ENCODE measurements at places on chromosomes 16 and 17. TPM values are rescaled to one million over a fixed set of nuclear protein-coding genes. Genes with fewer than 3 reads are reported as not detected.

- no peak for DNase-seq
Measured at GRCh38 chr16:72827866-72828265, 220.1 kb downstream of the ZFHX3 start.

- no peak for DNase-seq
Measured at GRCh38 chr16:4450430-4450829, 24.0 kb downstream of the NMRAL1 start.

GRCh38 chr16:27999687-28000086 lies 63.8 kb downstream of the GSG1L start:
- DNase-seq = no peak

- DNase-seq = no peak
Measured at GRCh38 chr16:15972046-15972868, 22.8 kb downstream of the ABCC1 start.

DNA sequence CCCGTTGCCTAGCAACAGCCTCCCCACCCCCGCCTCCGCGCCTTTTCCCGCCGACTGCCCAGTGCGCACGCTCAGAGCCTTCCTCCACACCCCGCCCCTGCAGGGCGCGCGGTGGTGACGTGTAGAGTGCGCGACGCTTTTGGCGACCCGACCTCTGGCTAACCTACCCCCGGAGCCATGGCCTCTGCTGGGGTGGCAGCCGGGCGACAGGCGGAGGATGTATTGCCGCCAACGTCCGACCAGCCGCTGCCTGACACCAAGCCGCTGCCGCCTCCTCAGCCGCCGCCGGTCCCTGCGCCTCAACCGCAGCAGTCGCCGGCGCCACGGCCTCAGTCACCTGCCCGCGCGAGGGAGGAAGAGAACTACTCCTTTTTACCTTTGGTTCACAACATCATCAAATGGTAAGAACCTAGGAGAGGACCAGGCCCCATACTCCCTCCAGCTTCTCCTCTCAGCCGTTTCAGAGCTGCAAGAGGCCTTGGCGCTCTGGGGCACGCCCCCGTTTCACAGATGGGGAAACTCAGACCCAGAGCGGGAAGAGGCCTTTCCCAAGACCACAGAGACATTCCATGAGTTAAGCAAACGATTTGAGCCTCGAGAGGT lies at the start of gene MED9:
Gene MED9, plus strand, starts transcription at position 136 of the 603 bp plus-strand sequence. Its CDS starts 42 bp downstream, at position 178.
- peak; percentile 94 for DNase-seq

GRCh38 chr17:8556074-8556473 lies 74.5 kb downstream of the MYH10 start:
- DNase-seq = no peak

GRCh38 chr17:10337976-10338375 lies 34.8 kb downstream of the MYH13 start:
- peak; percentile 49 for DNase-seq

GRCh38 chr17:80421381-80422090 lies 6.6 kb downstream of the ENDOV start:
- DNase-seq = no peak

DNA sequence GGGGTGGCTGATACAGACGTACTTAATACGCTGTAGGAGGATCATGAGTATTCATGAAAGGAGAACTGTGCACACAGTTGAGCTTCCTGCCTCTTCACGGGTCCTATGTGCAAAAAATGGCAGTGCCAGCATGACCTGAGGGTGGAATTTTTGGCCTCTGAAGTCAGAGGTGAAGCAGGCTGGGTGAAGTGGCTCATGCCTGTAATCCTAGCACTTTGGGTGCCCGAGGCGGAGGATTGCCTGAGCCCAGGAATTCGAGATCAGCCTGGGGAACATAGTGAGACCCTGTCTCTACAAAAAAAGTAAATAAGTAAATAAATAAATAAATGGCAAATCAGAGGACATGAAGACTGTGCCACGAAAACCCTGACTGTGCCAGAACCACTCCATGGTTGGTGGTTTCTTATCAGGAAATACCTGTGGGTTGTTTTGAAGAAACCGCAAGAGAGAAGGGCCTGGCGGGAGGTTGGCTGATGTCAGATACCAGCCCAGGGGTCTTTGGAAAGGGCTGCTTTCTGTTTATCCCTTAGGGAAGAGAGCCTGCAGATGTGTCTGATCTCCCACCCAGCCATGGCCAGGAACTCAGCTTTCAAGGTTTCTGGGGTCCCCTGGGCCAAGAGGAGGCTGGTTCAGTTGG lies 3.4 kb downstream of the ASPSCR1 start:
- DNase-seq = no peak

DNA sequence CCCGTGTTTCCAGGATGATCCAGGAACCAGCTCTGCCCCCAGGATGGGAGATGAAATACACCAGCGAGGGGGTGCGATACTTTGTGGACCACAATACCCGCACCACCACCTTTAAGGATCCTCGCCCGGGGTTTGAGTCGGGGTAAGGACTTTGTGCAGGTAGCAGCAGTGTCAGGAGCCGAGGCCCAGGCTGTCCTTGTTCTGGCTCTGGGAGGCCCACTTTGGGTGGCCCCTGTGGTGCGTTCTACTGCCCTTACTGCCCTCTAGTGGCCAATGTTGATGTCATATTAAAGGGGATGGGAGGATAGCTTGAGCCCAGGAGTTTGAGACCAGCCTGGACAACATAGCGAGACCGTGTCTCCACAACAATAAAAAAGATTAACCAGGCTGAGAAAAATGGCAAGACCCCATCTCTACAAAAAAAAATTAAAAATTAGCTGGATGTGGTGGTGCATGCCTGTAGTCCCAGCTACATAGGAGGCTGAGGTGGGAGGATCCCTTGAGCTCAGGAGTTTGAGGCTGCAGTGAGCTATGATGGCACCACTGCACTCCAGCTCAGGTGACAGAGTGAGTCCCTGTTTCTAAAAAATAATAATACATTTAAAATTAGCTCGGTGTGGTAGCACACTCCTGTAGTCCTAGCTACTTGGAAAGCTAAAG lies 20.9 kb upstream of the CLEC18A start:
- peak; percentile 84 for DNase-seq

GRCh38 chr17:33016920-33017319 lies 25.3 kb downstream of the SPACA3 start:
- no peak for DNase-seq

DNA sequence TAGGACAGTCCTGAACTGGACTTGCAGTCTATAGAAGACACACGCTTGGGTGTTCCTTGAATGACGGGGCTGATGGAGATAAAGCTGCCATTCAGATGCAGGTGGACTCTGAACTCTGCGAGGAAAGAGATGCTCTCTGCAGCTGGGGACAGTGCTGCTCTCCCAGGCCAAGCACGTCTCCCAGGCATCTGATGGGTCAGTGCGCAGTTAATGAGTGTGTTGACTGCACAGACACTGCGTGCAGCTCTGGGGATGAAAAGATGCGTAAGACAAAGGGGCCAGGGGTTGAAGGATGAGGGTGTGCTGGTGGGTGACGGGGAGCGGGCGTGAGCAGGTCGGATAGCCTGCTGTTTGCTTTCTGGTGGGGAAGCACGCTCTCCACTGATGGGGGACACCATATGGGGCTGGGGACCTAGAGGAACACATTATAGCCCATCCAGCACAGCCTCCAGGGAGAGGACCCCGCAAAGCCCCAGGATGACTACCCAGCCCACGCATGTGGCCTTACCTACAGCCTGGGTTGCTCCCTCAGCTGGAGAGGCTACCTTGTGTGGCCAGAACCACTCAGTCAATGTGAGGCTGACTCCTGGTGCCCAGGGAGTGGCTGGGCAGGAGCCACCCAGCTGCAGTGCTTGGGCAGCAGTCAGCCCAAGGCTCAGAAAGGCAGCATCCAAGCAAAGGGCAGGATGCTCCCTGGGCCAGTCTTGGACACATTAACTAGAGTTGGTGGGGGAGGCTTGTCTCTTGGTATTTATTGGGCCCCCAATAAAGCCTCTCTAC lies 246.3 kb downstream of the RBFOX3 start:
- DNase-seq = no peak

- no peak for DNase-seq
Measured at GRCh38 chr16:50473356-50473945, 74.7 kb upstream of the NKD1 start.

GRCh38 chr16:69105501-69106361 lies at the start of gene HAS3:
Gene HAS3 (plus strand): TSS chr16:69105653. CDS start chr16:69109396, 3,743 bp downstream.
- peak; percentile 84 for DNase-seq

- no peak for DNase-seq
Measured at GRCh38 chr17:49204516-49204915, 5.9 kb downstream of the GNGT2 start.

- DNase-seq = no peak
Measured at GRCh38 chr16:88900662-88901052, 34.2 kb upstream of the PABPN1L start.

DNA sequence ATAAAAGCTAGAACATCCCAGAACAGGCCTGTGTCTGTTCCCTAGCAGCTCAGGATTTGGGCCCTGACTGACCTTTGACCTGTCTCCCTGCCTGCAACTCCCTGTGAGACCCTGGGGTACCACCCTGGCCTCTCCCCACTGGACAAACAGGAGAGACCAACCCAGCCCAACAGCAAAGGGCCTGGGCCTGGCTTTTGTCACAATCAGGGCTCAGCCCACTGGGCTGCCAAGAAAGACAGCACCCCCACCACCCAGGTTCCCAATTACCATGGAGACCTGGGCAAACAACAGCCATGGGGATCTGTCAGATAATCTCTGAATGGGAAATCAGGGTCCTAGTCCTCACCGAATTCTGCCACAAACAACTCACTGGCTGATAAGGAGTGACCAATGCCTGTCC lies 11.1 kb downstream of the PLLP start:
- no peak for DNase-seq

DNA sequence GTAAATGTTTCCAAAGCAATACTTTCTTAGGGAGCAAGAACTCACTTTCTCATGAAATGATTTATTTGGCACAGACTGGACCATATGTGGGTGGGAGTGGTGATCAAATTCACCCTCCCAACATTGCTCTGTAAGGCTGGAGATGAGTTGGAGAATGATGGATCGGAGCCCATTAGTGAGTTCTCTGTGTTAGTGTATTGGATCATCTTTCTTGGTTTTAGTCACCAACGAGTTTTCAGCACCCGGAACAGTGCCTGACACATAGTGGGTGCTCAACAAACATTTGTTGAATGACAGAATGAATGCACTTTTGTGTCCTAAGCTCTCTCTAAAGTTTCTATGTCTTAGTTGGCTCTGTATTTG lies 104.5 kb upstream of the FAM20A start:
- DNase-seq = no peak

DNA sequence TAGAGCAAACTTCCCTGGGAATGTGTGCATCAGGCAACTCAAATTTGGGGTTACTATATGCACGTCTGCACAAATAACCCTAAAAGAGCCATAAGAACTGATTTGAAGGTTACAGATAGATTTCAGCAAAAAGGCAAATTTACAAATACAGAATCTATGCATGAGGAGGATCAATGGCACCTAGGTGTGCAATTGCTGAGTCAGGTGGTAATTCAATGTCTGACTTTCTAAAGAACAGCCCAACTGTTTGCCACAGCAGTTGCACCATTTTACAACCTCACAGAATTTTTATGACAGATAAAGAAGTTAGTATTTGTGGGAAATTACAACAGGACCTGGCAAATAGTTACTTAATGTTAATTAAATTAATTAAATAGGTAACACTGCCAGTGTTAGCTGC lies 405.5 kb downstream of the TMEM114 start:
- no peak for DNase-seq

DNA sequence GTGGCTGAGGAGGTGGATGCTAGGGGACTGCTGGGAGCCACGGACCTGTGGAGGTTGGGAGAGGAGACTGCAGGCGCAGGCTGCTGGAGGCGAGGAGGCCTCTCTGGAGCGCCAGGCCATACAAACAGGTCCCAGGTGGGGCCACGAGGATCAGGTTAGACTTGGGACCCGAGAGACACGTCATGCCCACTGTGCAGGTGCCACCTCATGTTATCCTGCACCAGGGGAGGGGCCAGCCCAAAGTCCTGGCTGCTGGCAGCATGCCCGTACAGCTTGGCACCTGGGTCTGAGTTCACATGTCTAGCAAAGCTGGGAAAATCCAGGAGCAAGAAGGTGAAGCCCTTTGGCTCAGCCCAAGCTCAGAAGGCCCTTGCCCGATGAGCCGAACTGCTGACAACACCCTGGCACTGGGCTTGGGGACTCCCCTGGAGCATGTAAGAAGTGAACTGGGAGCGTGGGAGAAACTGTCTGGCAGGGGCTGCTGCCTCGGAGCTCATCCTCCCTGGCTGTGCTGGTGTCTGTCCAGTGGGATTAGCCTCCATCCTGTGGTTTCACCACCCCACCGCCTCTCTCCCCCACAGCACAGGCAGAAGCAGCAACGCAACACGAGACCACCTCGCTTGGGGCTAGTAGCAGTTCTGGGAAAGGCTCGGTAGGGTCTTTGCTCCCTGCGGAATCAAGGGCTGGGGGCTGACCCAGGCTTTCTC lies 5.3 kb downstream of the ARHGDIA start:
- DNase-seq = peak; percentile 44

GRCh38 chr16:6019490-6019991 lies 921.9 kb upstream of the EEF2KMT start:
- DNase-seq = no peak

- no peak for DNase-seq
Measured at GRCh38 chr16:50335196-50335958, 33.4 kb downstream of the BRD7 start.

GRCh38 chr17:32311028-32311536 lies 30.9 kb downstream of the C17orf75 start:
- DNase-seq = no peak

DNA sequence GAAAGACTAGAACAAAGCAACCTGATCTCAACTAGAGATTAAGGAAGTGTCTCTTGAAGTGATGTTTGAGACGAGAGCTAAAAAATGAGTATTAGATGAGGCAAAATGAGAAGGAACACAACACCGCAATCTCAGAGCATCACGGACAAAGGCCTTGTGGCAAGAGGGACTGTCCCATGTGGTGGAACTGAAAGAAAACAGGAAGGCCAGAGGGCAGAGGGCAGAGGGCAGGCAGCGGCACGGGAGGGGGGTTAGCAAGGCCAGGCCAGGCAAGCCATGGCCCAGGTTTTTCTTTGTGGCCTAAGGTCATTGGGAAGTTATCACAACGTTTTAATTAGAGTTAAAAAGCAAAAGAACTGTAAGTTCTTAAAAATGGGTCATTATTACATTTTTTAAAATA lies 22.5 kb downstream of the RPA1 start:
- DNase-seq = no peak

GRCh38 chr17:7673239-7673638 lies 14.1 kb downstream of the TP53 start:
- DNase-seq = peak; percentile 17

DNA sequence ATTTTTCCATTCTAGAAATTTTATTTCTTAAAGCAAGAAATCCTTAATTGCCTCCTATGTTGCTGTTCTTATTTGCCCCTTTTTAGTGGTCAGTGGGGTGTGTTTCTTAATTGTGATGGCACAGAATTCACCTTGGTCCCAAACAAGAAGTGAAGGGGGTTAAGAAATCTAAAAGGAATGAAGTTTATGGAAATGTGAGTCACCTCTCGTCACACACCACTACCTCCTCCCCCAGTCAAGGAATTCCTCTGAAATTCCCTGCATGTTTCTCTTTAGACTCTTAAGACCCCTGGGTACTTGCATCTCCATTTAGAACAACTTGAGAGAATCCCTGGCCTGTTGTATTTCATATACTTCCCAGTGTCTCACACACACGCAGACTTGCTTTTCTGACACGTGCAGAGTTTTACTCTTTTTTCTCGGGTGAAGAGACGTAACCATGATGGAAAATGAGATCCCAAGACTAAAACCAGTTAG lies 247.4 kb downstream of the PRKCA start:
- no peak for DNase-seq

Gene ENKD1
- polyA plus RNA-seq = 23.8 TPM

Gene PARD6A
- polyA plus RNA-seq = 1.1 TPM

Gene TP53TG3C
- polyA plus RNA-seq = not detected

Gene SLC5A10
- polyA plus RNA-seq = not detected

Gene ZNF205
- polyA plus RNA-seq = 14.4 TPM

Gene CLDN7
- polyA plus RNA-seq = 0.99 TPM

Gene NPIPB6
- 3.6 TPM for polyA plus RNA-seq

Gene BCL6B
- polyA plus RNA-seq = not detected
